ENCODE measurements at places on chromosomes 3 and 15.

GRCh38 chr3:143134471-143134870, 14.9 kb downstream of the CHST2 start:
- DNase-seq, result no peak

- no peak for DNase-seq
These were observed 405.8 kb downstream of the IGSF11 start for GRCh38 chr3:118628704-118629341.

DNA sequence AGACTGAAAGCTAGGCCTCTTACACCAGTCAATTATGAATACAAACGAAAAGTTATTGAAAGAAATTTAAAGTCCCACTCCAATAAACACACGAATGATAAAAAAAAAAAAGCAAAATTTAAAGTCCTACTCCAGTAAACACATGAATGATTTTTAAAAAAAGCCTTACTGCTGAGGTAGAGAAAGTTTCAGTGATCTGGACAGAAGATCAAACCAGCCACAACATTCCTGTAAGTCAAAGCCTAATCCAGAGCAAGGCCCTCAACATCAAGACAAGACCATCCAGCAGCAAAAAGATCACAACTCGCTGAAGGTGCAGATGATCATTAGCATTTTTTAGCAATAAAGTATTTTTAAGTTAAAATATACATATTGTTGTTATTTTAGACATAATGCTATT, 95.6 kb upstream of the LIPC start:
- no peak for DNase-seq

- no peak for DNase-seq
These were observed 82.5 kb downstream of the SPRED1 start for GRCh38 chr15:38335116-38335515.

DNA sequence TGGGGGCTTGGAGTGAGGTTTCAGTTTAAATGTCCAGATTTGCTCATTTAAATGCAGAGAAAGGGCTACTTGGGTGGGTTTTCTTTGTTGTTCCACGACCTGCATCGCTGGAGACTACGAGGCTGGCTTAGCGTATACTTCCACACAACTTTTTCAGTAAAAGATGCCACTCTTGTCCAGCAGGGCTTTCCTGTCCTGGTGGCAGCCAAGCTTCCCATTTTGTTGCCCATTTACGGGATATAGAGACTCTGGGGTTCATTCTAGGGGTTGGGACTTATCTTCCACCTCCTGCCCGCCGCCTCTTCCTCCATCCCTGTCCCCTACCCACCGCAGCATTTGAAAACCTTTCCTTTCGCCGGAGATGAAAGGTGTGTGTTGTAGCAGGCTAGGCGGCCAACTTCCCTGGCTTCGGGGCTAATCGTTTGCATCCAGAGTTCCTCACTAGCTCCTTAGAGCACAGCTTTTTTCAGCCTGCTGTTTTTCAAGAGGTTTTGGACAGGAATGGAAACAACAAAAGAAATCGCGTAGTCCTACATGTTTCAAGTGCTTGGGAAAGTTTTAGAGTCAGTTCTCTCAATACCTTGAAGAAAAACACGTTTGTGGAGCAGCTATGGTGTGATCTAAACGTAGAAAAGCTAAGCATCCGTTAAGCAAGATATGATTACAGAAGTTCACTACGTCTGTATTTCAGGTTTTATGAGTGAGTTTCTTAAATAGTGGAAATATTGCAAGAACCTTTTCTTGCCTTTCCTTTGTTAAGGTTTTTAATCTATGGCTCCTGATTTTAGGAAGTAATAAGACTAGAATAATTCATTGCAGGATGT, 843 bp downstream of the CHRNA5 start:
- DNase-seq, result no peak

GRCh38 chr15:79094611-79095021, 4.0 kb upstream of the RASGRF1 start:
- no peak for DNase-seq

DNA sequence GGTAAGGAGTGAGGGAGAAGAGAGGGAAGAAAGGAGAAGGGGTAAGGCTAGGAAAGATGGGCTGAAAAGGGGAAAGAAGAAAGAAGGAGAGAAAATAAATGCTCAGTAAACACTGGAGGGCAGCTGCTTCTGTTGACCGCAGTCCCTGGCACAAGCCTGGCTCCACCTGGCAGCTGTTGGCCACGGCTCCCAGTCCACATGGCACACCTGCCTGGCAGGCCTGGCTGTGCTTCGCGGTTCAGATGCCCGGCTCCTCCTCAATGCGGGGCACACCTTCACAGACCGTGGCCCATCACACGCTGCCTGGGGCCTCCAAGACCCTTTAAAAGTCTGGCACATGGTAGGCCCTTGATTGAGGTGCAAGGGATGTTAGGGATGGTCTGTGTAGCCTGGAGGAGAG, 516.8 kb upstream of the PROK2 start:
- DNase-seq, result no peak

- no peak for DNase-seq
These were observed 329.7 kb downstream of the RORA start for GRCh38 chr15:60899322-60899966.

- no peak for DNase-seq
These were observed 235.8 kb upstream of the TMCO5A start for GRCh38 chr15:37698679-37699078.

GRCh38 chr15:99095626-99096025, 9.3 kb upstream of the SYNM start:
- DNase-seq, result no peak
